Mammary epithelial cell (primary cell): ENCODE measurements at places on chromosomes 5 and 9. TPM values are rescaled to one million over a fixed set of nuclear protein-coding genes. Genes with fewer than 3 reads are reported as not detected.

GRCh38 chr9:84136119-84136868 lies 155.7 kb downstream of the RMI1 start:
- peak; percentile 85 for DNase-seq

GRCh38 chr5:116827078-116827477 lies 252.5 kb upstream of the SEMA6A start:
- no peak for DNase-seq

DNA sequence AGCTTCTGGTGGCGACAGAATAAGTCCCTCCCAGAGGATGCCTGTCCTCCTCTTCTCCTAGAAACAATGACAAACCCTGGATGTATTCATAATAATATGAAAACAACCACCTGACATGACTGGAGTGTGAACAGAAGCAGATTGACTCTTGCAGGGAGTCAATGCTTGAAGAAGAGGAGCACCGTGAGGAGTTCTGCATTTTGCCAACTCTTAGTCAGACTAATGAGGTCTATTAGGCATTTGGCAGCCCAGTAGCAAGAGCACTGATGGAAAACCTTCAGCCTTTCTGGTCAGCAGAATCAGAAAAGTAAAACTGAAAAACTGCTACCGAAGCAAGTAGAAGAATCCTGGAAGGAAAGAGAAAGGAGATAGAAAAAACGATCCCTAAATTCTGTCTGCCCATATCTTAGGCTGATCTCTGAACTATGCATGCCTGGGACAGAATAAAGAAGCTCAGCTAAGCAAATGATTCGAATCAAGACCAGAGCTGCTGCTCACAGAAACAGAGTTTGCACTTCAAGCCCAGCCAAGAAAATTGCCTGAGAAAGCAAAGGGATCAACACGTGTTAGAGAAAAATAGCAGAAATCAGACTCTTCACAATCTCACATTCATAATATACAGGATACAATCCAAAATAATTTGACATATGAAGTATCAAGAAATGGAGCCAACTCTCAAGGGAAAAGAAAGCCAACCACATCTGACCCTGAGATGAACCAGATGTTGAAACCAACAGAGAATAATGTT lies 69.5 kb upstream of the OSMR start:
- DNase-seq = no peak

DNA sequence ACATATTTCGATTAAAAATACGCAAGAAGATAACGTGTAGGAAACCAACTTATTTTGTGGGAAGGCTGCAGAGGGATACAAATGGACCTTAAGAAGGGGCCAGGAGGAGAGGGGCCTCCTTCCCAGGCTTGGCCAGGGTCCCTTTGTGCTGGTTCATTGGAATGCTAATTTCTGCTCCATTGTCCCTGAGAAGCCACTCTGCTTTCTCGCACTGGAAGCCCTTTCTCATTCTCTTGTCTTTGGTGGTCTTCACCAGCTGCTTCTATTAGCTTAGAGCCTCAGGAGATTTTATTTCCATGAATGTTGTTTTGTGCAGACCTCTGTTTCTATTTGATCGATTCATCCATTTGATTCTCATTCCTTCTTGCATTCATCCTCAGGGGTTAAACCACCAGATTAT lies 325.4 kb downstream of the TMEM38B start:
- DNase-seq = no peak

DNA sequence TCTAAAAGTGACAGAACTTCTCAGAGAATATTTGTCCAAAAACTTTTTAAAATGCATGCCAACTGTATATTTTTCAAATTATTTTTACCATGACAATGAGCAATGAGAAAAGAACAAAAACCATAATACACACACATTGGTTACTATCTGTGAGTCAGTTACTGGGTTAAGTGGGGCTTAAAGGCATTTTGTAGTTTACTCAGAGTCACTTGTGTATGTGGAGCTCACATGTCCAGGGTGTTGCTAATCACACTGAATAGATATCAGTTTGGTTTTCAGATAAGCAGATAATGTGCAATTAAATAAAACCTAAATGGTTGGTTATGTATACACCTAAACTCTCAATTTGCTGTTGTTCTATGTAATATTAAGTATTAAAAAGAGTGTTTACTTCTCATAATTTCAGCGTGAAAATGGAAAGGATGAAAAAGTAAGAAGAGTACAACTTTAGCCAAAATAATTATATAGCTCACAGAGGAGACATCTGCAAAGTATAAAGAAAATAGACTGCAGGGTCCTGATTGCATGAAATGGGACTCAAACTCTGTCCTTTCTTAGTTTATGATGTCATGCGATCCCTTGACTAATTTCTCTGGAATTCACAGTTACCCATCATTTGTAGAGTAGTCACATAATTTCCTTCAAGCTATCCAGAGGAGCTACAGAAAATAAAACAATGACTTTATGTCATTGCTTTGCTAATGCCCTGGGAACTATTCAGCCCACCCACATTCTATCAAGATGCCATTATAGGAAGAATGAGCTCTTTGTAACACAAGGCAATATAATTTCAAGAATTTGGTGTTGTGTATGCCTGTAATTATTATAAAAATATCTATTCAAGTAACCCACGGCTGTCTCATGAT lies 388.0 kb upstream of the ZNF608 start:
- peak; percentile 71 for DNase-seq

DNA sequence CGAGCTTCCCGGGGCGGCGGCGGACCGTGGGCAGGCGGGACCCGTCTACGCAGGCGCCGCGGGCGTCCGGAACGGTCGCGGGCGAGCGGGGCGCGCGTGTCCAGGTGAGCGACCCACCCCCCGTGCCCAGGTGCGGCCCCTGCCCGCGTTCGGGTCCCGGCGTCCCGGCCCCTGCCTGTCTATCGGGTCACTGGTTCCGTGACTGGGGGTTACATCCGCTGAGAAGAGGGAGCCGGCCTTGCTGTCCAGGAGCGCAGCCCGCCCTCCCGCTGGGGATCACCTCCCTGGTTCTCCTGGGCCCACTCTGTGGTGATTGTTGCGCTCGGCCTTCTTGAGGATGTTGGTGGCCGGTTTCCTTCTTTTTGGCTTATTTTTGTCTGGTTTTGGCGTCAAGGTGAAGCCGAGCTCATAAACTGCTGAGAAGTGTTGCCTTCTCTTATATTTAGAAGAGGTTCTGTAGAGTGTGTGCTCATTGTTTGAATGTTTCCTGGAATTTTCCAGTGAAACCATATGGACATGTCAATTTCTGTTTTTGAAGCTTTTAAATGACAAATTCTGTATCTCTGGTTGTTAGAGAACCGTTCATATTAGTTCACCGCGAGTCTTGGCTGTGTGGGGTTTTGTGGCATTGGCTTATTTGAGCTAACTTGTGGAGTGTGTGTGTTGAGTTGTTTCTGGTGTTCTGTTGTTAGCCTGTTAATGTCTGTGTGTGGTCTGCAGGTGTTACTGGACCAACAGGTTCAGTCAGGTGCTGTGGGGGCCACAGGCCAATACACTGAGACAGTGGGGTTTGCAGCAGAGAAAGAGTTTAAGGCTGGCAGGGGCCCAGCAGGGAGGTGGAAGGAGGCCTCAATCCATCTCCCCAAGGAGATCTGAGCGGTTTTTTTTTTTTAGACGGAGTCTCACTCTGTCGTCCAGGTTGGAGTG lies 621 bp downstream of the CEP72 start:
- DNase-seq = peak; percentile 26

GRCh38 chr9:126127591-126127990 lies 199.0 kb upstream of the MVB12B start:
- DNase-seq = no peak

DNA sequence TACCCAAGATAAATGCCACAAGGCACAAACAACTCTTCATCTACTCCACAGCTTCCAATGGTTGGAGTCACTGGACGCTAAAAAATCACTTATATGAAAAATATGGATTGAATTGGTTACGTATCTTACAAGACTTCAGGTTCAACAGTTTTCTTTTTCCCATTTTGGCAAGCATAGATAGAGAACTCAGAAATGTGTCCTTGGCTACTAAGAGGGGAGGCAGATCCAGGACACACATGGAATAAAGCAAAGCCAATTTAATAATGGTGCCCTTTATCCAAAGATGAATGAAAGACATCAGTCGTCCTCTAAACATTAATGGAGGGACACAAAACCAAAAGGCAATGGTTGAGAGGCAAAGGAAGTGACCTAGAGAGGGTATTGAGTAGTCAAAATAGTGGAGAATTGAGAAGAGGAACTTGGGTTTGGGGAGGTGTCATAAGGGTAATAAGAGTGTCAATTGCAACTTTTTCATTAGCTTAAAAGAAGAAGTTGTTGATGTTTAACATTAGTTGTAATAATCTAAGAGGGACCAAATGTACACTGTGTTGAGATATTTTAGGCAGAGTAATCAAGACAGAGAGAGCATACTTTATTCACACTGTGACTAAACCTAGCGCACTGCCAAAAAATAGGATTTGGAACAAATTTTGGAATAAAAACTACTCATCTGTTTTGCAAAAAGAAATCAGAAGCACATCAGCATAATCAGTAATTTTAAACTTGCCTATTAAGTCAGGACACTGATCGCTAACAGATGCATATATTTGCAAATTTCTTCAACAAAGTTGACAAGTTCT lies 308.2 kb downstream of the ARL15 start:
- no peak for DNase-seq

The DMGDH gene
- not detected for polyA plus RNA-seq

The C9orf78 gene
- polyA plus RNA-seq = 41.9 TPM

The FAM193B gene
- polyA plus RNA-seq = 24.7 TPM
